Islet precursor cell (in vitro differentiated cells): ENCODE measurements at places on chromosomes 6 and 20.

- no peak for DNase-seq
Observed at GRCh38 chr6:13672904-13673303, 38.7 kb downstream of the RANBP9 start.

DNA sequence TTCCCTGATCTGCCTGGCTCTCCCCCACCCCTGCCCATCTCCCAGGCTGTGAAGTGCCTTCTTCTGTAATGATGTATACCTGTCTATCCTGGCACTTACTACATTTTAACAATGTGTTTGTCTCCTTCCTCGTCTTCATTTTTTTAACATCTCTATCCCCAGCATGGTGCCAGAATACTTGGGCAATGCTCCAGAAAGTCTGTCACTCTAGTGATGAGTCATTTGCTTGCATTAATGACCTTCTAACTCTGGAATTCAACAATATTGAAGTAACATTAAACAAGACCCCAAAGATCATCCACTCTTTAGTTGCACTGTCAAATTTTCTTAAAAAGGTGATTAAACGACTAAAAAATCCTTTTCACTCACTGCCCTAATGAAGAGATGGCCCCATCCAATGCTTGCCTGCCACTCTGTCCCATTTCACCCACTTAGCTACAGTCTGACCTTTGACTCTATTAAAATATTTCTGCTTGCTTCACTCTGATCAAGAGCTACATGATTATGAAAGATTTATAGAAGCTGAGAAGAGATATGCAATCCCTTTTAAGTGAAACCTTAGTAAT is 7.7 kb upstream of the KLHL31 start:
- no peak for DNase-seq

DNA sequence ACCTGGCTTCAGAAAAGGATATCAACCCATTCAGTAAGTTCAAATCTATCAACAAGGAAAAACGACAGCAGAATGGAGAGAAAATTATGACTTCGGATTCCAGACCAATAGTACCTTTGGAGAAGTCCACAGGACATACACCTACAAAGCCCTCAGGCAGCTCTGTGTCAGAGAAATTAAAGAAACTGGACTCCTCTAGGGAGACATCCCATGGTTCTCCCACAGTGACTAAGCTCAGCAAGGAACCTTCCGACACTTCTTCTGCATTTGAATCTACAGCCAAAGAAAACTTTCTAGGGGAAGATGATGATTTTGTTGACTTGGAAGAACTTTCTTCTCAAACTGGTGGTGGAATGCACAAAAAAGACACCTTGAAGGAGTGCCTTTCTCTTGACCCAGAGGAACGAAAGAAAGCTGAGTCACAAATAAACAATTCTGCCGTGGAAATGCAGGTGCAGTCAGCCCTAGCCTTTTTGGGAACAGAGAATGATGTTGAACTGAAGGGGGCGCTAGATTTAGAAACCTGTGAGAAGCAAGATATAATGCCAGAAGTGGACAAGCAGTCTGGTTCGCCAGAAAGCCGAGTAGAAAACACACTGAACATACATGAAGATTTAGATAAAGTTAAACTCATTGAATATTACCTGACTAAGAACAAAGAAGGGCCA is 67.4 kb upstream of the HINT3 start:
- DNase-seq = peak; percentile 68

DNA sequence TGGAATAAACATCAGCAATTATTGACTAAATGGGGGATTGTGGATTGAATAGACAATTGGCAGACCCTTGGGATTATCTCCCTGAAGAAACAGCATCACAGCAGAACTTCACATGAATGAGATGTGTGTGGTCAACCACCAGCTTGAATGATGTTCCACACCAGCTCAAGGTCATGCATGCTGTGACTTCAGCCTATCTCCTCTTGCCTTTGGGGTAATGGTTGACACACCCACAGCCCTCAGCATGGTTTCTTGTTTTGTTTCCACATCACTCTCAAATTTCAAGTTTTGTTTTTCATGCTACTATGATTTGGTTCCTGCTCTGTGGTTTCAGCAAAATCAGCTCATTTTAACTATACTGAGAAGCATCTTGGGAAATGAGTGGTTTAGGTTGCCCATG is 94.3 kb downstream of the PAK5 start:
- DNase-seq = no peak

DNA sequence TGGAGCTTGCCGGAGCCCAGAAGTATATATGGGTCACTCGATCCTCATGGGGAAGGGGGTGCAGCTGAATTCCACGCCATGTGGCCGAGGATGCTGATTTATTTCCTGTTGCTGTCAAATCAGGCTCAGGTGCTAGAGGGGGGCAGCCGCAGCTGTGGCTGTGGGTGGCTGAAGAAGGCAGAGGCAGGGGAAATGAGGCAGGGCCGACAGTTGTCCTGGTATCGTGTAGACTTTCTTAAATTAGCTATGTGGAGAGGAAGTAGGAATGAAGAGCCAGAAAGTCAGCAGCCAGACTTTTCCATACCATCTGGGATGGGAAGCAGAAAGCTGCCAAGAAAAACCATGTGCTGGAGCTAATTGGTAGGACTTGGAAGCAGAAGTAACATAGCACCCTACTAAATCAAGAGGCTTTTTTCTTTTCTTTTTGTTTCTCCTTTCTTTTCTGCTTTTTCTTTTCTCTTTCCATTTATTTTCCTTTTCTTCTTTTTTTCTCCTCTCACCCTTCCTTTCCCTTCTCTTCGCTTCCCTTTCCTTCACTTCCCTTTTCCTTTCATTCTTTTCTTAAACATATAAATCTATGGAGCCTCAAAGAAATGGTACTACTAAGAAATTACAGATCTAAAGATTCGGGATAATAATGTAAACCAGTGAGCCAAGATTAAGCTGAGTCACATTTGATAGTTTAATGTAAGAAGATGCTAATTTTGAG is 90.6 kb upstream of the CD83 start:
- no peak for DNase-seq

DNA sequence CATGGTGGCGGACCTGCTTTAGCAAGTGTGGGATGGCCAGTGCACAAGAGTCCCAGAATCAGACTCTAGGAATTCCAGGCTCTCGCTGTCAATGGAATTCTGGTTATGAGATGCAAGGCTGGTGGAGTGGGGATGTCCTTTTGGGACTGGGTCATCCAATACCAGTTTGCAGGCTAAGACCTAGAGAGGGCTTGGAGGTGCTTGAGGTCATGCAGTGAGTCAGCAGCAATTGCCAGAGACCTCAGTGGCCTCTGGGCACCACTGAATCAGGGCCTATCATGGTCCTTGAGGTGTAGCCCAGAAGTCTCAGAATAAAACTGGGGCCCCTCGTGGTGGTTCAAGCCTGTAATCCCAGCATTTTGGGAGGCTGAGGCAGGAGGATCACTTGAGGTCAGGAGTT is 1.4 kb upstream of the SCRT2 start:
- DNase-seq = no peak

GRCh38 chr6:143368426-143368825 is 82.1 kb downstream of the ADAT2 start:
- DNase-seq = no peak

DNA sequence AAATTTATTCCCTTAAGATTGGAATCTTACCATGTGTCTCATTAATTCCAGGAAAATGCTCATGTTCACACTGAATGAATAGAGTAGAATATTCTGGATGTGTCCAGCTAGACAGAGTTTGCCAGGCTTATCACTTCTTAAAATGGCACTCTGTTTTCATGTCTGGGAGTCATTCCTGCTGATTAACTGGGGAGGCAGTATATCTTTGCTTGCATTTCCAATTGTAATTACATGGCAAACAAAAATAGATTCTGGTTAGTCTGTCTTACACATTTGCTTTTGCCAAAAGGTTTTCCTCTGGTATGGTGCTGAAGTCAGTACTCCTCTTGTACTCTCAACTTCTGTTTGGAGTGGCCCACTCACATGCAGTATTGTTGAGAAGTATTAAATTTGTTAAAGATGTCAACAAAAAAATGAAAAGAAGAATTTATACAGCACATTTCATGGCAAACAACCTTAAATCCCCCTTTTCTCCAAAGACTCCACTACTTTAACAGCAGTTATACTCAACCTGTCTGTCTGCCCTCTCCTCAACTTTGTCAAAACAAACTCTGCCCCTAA is 70.2 kb downstream of the TENT5A start:
- no peak for DNase-seq

- DNase-seq = peak; percentile 83
Observed at GRCh38 chr6:29631209-29631810, 1.7 kb downstream of the GABBR1 start.

DNA sequence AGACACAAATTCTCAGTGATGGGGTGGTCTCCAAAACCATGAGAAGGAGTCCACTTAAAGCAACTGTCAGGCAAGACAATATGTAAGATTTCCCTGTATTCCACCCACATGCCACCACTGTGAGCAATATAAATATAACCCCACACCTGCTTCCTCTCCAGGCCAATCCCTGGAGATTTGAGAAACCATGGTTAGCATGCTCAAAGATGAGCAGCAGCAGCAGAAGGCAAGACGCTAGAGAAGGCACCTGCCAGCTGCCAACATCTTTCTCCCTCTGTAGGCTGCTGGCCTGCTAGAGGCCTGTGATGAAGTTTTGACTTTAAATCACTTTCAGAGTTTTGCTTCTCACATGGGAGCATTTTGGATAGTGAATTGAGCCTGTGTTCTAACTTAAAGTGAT is 7.9 kb upstream of the SOD2 start:
- no peak for DNase-seq

- no peak for DNase-seq
Observed at GRCh38 chr20:53814060-53814459, 220.4 kb upstream of the ZNF217 start.

GRCh38 chr6:74798302-74798701 is 407.6 kb downstream of the COL12A1 start:
- no peak for DNase-seq

GRCh38 chr20:853406-853996 is 20.0 kb downstream of the FAM110A start:
- DNase-seq = no peak

GRCh38 chr6:20404641-20405032 is 3.0 kb downstream of the E2F3 start:
- DNase-seq = peak; percentile 89

GRCh38 chr6:108437821-108438220 is 122.9 kb upstream of the FOXO3 start:
- no peak for DNase-seq

- peak; percentile 83 for DNase-seq
Observed at GRCh38 chr6:155121699-155122098, 126.6 kb downstream of the TIAM2 start.

GRCh38 chr20:39631557-39631956 is 669.4 kb downstream of the DHX35 start:
- DNase-seq = peak; percentile 62

GRCh38 chr6:75986935-75987334 is 85.5 kb downstream of the IMPG1 start:
- no peak for DNase-seq

GRCh38 chr6:169409742-169410312 is 156.2 kb upstream of the THBS2 start:
- no peak for DNase-seq

DNA sequence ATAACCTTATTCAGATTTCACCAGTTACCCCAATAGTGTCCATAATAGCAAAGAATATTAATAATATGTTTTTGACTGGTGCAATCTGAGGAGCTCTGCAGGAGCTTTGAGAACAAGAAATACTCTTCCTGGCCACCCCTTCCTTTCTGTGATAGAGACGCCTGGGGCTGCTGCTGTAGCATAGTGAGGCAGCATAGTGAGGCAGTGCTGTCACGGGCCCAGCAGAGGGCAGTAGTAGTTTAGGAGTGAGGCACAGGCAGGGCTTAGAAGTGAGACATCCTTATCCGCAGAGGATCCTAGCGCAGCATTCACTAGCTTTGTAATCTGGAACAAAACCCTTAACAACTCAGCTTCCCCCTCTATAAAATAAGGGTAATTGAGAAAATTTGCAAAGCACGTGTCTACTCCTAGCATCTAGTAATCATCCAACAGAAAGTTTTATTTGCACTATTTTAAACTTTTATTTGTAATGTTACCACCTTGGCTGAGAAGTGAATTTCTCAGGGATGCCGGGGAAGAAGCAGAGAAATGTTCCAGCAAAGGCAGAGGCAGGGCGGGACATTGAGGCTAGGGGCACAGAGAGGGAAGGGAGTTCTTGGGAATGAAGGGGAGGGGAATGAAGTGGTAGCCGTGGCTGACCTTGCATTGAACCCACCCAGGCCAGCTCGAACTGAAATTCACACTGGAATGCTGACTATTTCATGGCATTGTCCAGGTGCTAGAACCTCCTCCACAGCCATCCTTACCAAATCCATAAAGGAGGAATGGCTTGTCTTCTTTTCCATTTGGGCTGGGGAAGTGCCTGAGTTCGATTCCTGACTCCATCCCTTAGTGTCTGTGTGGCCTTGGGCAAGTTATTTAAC is 78.8 kb downstream of the CDS2 start:
- peak; percentile 92 for DNase-seq

DNA sequence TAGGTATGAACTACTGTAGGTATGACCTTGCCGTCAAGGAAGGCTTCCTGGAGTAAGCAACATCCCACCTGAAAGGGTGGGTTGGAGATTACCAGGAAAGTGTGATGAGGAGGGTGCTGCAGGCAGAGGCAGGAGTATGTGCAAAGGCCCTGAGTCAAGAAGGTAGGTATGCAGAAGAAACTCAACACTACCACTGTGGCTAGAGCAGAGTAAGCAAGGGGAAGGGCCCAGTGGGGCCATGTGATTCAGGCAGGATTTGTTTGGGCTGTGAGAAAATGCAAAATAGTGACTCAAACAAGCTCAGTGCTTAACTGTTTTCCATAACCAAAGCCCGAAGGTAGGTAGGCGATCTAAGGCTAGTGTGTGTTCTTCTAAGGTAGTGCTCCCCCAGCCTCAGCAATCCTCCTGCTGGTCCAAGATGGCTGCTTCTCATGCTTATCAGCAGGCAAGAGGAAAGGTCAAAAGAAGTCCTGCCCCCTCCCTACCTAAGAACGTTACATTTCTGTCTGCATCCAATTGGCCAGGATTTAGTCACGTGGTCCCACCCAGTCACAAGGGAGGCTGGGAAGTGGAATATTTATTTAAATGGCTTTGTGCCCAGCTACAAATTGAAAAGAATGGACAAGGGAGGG is 36.2 kb upstream of the HMGA1 start:
- no peak for DNase-seq

GRCh38 chr6:56749632-56750151 is 107.0 kb upstream of the DST start:
- DNase-seq = no peak

- peak; percentile 84 for DNase-seq
Observed at GRCh38 chr6:75748743-75749538, at the start of gene MYO6. Gene MYO6, plus strand, starts transcription at chr6:75749239. Its CDS starts 68,309 bp downstream, at chr6:75817548.

- no peak for DNase-seq
Observed at GRCh38 chr6:111688331-111688730, 82.7 kb upstream of the TRAF3IP2 start.
